Foreskin fibroblast (primary cell): ENCODE measurements at places on chromosomes 5 and 9.

GRCh38 chr5:93209476-93209875 lies 371.5 kb downstream of the NR2F1-AS1 start:
- DNase-seq: no peak

GRCh38 chr5:42756606-42757601 lies at the start of gene CCDC152:
TSS of gene CCDC152 (plus strand) at chr5:42756818. CDS start at chr5:42759122, 2,304 bp downstream.
- peak; percentile 60 for DNase-seq

DNA sequence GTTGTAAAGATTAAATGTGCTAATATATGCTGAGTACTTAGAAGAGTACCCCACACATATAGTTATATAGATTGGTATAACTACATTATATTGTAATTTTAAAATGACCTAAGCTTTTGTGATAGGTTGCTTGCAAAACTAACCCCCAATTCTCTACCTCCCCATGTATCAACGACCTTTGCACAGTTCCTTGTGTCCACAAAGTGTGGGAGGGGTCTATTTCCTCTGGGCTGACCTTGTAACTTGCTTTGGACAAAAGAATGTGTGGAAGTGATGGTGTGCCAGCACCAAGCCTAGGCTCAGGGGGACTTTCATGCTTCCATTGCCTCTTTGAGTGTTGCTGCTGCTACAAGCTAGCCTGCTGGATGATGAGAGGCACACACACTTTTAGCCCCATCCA lies 20.6 kb downstream of the C5 start:
- DNase-seq: no peak

DNA sequence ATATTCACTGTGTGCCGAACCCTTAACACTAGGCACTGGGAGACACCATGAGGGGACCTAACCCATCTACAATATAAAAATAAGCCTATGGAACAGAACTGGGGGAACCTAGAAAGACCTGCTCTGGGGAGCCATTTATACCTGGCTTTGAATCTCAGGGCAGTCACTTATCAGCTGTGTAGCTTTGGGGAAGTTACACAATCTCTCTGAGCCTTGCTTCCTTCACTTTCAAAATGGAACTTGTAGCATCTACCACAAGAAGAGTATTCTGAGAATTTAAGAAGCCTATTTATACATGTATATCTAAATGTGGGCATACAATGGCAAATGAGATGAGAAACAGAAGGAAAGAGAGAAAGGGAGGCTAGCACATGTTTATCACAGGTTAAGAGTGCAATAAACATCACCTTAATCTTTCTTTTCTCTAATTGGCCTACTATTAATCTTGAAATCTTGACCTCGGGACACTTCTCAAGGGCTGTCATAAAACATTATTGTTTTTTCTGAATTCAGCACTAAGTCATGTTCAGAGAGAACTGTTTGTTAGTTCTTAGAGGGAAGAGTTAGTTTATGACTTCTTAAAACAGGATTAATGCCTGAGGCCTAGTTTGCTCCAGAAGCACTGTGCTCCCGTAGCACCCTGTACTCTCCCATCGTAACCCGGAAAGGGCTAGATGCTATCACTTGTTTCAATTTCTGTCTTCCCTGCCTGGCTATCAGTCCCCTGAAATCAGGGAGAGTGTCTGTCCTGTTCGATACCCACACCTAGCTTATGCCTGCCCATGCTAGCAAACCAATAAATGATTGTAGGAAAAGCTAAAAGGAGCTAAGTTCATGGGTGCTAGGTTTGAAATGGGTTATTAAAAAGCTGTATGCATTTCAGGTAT lies 606.4 kb upstream of the CLINT1 start:
- no peak for DNase-seq

DNA sequence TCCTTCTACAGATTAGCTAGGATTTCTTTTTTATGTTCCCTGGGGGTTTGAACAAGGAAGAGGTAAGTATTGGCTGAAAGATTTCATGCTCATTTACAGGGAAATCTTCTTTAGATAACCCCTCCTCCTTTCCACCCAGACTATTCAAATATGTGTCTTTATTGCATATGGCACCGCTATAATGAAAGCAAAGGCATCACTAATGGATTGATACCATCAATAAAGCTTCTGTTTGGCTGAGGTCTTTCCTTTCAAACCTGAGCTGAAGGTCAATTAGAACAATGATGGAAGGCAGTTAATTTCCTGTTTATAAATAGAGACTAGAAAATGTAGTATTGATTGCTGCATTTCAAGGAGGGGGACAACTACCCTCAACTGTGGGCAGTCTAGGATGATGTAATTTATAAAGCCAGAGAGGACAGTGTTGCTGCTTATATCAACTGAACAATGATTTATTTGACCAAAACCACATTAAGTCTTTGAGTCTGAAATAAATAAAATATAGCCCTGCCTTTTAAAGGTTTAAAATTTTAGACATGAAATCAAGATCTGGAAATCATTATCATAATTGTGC lies 132.9 kb downstream of the SGCD start:
- DNase-seq: no peak

DNA sequence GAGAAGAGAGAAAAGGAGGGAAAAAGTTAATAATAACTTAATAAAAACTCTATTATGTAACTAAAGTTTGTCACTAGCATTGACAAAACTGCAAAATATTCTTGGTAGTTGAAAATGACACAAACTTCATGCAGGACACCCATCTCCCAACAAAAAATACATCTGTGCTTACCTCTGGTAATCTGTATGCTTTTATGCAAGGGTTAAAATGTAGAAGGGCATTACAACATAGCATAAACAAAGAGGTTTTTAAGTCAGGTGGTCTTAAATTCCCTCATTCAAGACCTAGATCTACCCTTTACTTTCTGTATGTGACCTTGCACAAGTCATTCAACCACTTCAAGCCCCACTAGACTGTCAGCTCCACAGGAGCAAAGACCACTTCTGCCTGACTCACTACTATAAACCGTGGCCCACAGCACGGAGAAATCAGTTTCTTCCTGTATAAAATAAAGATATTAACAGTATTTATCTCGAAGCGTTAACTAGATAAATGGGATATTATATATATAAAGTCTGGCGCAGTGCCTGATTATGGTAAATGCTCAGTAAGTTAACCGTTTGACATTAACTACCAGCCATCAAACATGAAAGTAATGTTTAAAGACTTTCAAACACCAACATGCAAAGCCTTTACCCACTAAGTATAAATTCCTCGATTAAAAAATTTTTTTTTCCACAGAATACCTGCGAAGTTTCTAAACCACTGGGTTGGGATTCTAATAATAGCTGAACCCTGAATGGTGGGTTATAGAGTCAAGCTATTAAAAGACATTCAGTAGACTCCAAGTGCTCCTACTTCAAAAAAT lies 2.0 kb downstream of the FBXL17 start:
- peak; percentile 3 for DNase-seq

- no peak for DNase-seq
These were observed 1.7 kb downstream of the UBE2D2 start for GRCh38 chr5:139562847-139563246.

GRCh38 chr5:139524446-139524845 lies 36.7 kb upstream of the UBE2D2 start:
- DNase-seq: no peak

GRCh38 chr9:77949751-77950436 lies 81.7 kb downstream of the GNAQ start:
- DNase-seq: no peak

- DNase-seq: no peak
These were observed 356.6 kb upstream of the C9orf72 start for GRCh38 chr9:27929841-27930240.

DNA sequence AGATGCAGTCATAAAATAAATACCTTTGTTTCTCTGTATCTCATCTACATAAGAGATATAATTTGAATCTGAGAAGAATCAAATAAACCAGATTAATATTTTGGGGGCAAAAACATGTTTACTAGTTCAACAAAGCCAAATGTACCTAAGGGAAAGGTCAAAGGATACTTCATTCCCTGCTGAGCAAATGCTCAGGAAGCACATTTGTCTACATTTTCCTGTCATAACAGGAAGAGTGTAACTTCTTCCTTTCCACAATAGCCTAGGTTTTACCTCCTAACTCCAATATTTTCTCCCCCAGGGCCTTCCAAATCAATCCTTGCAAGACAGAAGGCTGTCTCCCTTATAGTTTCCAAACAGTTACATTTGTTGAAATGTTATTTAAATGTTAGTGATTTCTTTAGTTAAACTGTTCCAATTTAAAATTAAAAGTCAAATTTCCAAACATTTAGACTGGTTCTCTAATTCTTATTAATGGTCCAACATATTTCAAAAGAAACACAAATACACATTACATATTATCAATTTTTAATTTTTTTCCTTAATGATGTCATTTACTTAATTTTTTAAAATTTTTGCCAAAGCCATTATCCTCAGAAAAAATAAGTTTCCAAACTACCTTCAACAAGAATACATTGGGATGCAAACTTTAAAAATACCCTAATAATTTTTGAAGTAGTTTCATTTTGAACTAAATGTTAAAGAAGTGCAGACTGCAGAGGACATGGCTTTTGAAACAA lies 67.8 kb downstream of the MEF2C start:
- DNase-seq: no peak

DNA sequence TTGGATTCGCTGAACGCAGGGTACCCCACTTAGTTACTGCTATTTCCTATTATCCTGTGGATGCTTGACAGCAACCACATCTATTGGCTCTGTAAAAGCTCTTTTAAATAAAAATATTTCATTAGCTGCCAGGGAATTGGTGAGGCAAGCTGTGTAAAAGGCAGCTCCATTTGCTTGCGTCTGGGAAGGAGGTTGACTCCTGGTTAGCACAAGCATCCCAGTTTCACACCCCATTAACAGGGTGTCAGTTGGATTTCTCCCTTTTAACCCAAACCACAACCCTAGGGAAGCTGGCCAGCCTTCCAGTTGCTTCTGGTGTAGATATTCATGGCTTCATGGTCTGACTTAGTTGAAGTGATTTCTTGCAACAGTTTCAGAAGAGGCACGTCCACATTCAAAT lies 151.0 kb downstream of the GPBP1 start:
- DNase-seq: no peak

DNA sequence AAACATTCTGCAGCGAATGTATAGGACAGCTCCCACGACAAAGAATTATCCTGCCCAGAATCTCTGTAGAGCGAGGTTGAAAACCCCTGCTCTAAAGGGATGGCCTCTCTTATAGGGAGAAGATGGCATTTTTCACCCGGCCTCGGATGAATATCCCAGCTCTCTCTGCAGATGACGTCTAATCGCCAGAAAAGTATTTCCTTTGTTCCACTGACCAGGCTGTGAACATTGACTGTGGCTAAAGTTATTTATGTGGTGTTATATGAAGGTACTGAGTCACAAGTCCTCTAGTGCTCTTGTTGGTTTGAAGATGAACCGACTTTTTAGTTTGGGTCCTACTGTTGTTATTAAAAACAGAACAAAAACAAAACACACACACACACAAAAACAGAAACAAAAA lies 17.4 kb upstream of the RARS1 start:
- peak; percentile 85 for DNase-seq

- DNase-seq: peak; percentile 29
These were observed 27.7 kb downstream of the PPP3R2 start for GRCh38 chr9:101566904-101567724.

GRCh38 chr5:25006734-25007133 lies 362.0 kb upstream of the CDH10 start:
- peak; percentile 1 for DNase-seq

DNA sequence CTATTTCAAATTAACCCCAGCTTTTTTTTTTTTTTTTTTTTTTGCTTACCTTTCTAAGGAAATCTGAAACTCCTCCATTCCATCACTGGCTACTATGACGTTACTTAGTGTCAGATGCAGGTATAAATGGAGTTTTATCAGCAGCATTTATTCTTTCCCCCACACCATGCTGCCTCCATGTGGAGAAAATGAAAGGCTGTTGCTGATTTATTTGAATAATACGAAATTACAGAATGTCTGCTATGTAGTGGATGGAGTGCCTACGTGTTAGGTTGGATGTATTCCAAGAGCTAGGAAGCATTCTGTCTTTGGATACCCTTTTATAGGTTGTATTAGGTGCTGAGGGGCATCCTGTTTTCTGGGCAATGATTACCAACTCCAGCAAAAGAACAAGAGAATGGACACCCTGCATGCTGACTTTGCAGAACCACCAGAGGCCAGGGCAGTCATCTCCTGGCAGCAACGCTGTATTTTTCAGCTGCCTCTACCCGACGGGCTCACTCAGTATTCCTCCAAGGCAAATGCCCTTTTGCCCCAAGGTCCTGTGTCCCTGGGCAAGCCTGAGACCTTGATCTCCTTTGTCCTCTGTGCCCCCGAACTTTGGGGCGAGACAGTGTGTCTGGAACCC lies 199.5 kb downstream of the ALDH1A1 start:
- DNase-seq: peak; percentile 2

GRCh38 chr5:64165500-64166200 lies at the start of gene RNF180:
TSS of gene RNF180 (plus strand) at chr5:64165843. CDS start at chr5:64200808, 34,965 bp downstream.
- DNase-seq: no peak

DNA sequence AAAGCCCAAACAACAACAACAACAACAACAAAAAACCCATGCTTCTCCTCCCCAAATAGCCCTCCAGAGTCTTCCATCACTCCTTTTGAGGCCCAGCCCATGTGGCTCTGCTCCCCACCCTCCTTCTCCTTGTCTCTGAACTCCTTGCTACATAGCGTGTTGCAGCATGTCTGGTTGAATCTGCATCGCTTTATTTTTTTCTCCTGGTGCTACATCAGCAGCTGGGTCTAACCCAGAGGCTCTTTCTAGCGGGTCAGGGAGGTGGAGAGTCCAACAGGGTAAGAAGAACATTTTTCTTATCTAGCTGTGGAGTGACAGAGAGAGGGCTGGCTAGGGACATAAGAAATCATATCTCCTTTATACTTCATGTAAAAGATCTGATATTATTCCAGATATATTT lies 18.4 kb downstream of the NXNL2 start:
- no peak for DNase-seq

DNA sequence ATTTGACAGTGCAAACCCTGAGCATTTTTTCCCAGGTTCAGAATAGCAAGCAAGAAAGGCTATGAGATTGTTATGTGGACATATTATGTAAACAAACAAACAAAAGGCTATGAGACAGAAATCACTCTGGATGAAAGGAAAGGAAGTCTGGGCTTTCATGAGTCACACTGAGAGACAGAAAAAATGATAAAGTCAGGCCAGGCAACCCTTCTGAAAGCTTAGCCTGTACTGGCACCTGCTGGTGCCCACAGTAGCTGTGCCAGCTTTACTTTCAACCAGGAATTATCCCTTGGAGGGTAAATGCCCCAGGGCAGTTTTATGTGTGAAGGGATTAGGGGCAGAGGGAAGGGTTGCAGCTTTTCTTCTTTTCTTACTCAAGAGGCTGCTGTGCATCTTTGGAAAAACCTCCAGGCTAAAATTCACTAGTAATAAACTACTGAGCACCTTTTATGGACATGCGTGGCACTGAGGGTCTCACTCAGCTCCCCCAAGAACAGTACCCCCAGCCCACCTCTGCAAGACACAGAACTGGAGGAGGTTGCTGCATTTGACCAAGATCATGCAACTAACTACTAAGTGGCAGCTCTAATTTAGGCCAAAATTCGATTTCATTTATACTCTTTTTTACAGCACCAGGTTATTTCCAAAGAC lies 41.7 kb downstream of the ACTL7B start:
- DNase-seq: peak; percentile 28

GRCh38 chr9:69605406-69605805 lies 66.8 kb downstream of the APBA1 start:
- peak; percentile 53 for DNase-seq
